NAMALWA (cell line): ENCODE measurements at places on chromosomes 5 and 9.

- DNase-seq = no peak
These were observed 968.8 kb downstream of the TLE1 start for GRCh38 chr9:80720579-80720978.

DNA sequence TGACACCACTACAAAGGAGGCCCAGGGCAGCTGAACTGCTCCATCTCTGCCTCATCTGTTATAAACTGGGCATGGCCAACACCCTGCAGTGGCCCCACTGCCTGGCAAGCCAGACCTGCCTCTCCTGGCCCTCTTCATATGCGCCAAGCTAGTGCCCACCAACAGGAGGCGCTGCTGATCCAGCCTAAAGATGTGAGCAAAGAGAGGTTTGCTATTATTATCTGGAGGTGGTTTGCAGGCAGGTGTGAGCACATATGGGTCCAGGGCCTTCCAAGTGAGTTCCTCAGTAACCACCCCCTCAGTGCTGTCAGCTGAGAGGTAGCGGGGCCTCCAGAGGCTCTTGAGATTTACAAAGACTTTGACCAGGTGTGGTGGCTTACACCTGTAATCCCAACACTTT lies 232.2 kb downstream of the SYK start:
- DNase-seq = peak; percentile 77

DNA sequence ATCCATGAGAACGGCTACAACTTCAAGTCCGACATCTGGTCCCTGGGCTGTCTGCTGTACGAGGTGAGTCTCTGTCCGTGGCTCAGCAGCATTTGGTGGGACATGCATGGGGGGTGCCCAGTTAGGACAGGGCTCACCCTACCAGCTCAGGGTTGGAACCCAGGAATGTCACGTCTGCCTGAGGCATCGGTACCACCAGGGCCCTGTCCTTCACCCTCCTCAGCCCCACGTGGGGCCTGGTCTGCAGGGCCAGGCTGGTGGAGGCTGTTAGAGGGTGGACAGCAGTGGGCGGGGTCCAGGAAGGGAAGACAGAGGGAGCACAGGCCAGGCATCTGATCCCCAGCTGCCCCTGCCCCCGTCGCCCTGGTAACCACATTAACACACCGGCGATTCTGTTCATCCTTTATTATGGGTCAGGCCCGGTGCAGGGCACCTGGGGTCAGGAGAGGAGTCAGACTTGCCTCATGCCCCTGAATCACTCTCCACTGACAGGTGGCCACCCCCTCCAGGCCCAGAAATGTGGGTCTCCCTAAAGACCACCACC lies 75.6 kb downstream of the PSMB7 start:
- no peak for DNase-seq

GRCh38 chr5:32465076-32465475 lies 20.5 kb upstream of the ZFR start:
- no peak for DNase-seq

- no peak for DNase-seq
These were observed 221.2 kb downstream of the TMEM167A start for GRCh38 chr5:82855893-82856550.

DNA sequence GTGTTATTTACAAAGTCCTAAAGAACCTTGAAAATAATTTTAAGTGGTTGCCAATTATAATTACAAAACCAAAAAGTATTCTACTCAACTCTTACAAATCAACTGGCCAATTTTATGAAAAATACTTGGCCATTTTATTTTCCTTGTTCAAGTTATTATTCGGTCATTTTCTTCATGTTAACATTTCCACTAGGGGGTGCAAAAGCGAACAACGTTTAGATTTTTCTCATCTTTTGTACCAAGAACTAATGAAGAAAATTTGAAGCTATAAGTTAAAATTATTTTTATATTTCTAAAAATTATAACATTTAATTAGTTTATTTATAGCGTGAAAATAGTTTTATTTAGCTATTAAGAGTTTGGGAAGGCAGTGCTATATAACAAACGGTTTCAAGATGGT lies 1453.3 kb downstream of the MAT2B start:
- DNase-seq = peak; percentile 34

DNA sequence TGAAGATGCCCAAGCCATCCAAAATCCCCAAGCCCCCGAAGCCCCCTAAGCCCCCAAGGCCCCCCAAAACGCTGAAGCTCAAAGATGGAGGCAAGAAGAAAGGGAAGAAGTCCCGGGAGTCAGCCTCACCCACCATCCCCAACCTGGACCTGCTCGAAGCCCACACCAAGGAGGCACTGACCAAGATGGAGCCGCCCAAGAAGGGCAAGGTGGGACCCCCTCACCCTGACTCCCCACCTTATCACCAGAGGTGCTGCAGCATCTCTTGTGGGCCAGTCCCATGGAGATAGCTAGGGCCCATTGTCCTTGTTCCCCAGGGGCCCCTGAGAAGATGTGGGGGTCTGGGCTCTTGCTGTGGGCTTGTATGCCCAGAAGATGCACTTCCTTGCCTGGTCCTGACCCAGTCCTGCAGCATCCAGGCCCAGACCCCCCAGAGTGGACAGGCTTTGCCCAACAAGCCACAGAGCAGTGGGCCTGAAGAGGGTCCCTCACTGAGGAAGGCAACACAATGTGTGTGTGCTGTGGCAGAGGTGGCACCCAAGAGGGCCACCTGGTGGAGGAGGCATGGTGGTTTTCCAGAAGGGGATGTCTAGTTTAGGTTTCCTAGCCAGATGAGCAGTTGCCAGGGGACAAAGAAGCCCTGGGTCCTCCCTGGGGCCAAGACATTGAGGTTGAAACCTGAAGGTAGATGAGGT lies 84.1 kb downstream of the PHF2 start:
- no peak for DNase-seq

DNA sequence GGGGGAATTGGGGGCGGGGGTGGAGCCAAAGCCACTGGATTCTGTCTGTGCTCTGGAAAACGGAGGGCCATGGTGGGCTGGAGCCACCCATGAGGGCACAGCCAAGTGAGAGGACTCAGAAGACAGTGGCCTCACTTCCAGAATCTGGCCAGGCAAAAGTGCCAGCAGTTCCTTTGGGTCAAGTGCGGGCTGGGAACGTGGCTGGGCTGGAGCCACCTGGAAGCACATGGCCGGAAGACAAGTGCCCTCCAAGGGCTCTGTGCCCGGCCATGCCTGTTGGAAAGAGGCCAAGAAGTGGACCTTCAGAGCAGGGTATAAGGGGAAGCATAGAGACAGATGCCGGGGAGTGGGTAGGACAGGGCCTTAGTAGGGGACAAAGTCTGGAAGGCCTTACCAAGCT lies 11.7 kb upstream of the SH3PXD2B start:
- DNase-seq = no peak
